ENCODE measurements at places on chromosomes 11 and 22. TPM values are rescaled to one million over a fixed set of nuclear protein-coding genes. Genes with fewer than 3 reads are reported as not detected.

DNA sequence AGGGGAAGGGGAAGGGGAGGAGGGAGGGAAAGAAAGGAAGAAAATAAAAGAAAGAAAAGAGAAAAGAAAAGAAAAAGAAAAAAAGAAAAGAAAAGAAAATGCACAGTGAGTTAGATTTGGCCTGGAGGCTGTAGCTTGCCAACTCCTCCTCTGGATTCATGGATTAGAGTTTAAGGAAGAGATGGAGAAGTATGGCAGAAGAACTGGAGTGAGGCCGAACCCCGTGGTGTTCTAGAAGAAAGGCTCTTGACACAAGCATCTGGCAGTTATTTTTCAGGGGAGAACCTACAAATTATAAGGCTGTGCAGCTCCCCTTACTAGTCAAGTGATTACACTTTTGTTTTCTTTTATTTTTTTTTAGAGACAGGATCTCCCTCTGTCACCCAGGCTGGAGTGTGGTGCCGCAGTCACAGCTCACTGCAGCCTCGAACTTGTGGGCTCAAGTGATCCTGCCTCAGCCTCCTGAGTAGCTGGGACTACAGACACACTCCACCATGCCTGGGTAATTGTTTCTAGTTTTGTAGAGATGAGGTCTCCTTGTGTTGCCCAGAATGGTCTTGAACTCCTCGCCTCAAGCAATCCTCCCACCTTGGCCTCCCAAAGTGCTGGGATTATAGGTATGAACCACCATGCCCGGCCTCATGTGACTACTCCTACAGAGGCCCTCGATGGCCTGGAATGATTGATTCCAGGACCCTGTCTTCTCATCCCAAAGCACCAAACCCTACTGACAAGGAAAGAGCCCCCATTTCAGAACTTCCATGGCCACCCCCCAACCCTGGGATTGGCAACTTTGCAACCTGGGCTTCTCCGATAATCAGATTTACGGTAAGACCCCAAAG, 19.5 kb downstream of the ZNF74 start:
- DNase-seq: no peak

- peak; percentile 78 for DNase-seq
Observed at GRCh38 chr11:100557830-100558611, 129.1 kb upstream of the ARHGAP42 start.

The RHOG gene
- 7.3 TPM for total RNA-seq

The OR56A1 gene
- not detected for total RNA-seq

- DNase-seq: peak; percentile 63
Observed at GRCh38 chr22:33006220-33006954, 51.8 kb downstream of the SYN3 start.

The BLID gene
- total RNA-seq: not detected

- peak; percentile 58 for DNase-seq
Observed at GRCh38 chr11:65952052-65952521, 6.8 kb downstream of the TSGA10IP start.

The AGBL2 gene
- total RNA-seq: 0.38 TPM

DNA sequence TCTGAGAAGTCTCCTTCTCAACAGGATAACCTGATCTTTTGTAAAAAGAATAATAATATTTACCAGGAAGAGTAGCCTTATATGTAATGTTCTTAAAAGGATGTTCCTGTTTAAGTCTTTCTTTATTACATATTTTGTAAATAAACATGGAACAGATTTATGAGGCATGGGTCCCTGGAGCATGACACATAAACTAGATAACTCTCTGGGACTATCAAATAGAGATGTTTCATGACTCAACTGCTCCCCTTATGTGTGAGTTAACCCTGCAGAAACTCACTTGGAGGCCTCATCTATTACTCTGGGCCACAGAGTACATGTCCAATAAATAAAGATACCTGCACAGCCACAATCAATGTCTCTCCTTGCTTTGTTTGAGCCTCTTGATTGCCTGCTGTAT, 64.6 kb downstream of the GDPD4 start:
- DNase-seq: no peak

DNA sequence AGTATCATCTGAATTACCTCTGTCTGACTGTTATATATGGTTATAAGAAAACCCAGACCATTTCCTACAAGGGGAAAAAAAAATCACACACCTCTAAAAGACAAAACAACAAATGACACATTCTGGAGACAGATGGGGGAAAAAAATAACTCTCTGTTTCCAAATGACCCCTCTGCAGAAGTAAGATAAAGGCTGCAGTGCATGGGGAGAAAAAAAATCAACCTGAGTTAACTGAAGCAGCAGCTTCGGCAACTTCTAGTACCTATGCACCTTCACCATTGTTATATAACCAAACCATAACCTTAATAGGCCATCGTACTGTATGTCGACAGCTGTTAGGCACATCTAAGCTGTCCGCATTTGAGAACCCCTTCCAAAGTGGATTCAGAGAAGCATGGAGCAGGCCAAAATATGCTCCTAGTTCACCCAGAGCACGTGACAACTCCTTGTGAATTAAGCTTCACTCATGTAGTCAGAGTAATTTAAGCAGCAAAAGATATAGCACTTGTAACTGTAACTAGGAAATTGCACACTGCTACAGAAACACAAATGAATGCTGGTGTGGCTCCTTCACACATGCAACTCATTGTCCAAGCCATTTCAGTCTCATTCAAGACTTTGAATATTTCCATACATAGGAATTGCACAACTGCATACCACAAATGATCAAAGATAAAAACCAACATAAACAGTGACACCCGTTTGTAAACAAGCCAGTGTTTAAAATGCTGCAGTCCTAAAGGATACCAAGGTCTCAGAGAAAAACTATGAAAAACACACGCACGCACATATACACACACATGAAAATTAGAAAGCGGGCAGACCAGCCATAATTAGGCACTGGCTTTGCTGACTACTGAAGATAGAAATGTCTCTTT, 2.7 kb downstream of the SIK3 start:
- peak; percentile 35 for DNase-seq

DNA sequence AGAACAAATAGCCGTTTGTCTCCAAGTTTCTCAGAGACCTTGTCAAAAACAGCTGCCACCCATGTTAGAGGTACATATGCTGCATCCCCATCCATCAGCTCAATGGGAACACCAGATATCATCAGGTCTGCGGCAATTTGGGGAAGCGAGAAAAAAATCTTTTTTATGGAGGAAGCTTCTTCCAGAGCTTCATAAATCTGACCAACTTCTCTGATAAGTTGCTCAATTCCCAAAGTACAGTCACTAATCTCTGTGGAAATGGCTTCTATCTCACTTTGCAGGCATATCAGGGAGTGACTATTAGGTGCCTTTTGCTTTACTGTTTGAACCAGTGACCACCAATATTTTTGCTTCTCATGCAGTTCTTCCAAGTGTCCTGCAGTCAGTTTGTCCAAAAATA, 34.3 kb upstream of the MRPL17 start:
- no peak for DNase-seq

DNA sequence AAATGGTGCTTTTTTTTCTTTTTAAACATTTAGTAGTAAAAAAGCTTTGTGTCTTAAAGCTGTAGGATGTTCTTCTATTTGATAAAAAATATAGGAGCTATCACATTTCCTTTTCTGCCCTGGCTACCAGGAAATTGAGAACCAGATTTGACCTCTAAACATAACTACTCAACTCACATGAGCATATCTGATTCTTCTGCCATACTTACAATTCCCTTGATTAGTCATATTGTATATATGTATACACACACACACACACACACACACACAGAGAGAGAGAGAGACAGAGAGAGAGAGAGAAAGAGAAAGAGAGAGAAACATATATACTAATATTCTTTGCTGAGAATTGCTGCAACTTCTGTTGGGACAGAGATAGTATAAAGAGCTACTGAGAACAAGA, 23.0 kb upstream of the GDPD4 start:
- no peak for DNase-seq

DNA sequence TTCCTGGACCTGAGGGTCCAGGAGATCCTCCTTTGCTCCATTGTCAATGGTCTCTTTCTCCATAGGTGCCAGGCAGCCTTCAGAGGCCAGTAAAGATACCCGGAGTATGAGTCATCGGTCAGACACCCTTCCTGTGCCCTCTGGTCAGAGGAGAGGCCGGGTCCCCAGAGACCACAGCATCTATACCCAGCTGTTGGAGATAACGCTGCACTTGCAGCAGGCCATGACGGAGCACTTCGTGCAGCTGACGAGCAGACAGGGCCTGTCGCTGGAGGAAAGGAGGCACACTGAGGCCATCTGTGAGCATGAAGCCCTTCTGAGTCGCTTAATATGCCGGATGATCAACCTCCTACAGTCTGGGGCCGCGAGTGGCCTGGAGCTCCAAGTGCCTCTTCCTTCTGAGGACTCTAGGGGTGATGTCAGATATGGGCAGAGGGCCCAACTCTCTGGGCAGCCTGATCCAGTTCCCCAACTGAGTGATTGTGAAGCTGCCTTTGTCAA, at the start of gene ACCSL:
Gene ACCSL, plus strand, starts transcription at position 51 of the 501 bp plus-strand sequence. Its CDS starts 56 bp downstream, at position 107.
- no peak for DNase-seq

- DNase-seq: no peak
Observed at GRCh38 chr22:20154602-20155187, 3.8 kb upstream of the CCDC188 start.

- no peak for DNase-seq
Observed at GRCh38 chr11:134800826-134801225, 388.8 kb upstream of the B3GAT1 start.

- no peak for DNase-seq
Observed at GRCh38 chr22:27518531-27519340, 282.8 kb downstream of the MN1 start.

DNA sequence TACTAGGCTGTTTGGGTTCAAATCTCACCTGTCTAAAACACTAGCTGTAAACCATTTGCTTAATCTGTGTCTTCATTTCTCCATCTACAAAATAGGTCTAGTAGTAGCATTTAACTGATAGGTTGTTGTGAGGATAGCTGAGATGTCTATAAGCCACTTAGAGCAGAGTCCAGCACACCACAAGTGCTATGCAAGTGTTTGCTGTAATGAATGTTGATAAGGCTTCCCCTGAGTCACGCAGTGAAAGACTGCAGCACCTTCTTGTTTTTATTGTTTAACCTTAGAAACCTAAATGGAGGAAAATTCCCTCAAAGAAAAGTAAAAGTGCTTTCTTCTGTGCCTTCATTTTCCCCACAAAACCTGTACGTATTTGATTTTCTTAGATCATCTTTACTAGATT, 23.1 kb upstream of the LDHA start:
- DNase-seq: no peak
